ENCODE measurements at places on chromosomes 2 and 18.
A peak's percentile ranks its signal among the peaks of the same experiment; 100 is the strongest.

- no peak for ATAC-seq
- no peak overlapping the region for H3K27ac ChIP-seq
- H3K27me3 ChIP-seq = no peaks in the 10 kb centered on the region
- H3K4me3 ChIP-seq = no peak overlapping the region
These were observed 113.1 kb upstream of the FANCL start for GRCh38 chr2:58354230-58354629.

DNA sequence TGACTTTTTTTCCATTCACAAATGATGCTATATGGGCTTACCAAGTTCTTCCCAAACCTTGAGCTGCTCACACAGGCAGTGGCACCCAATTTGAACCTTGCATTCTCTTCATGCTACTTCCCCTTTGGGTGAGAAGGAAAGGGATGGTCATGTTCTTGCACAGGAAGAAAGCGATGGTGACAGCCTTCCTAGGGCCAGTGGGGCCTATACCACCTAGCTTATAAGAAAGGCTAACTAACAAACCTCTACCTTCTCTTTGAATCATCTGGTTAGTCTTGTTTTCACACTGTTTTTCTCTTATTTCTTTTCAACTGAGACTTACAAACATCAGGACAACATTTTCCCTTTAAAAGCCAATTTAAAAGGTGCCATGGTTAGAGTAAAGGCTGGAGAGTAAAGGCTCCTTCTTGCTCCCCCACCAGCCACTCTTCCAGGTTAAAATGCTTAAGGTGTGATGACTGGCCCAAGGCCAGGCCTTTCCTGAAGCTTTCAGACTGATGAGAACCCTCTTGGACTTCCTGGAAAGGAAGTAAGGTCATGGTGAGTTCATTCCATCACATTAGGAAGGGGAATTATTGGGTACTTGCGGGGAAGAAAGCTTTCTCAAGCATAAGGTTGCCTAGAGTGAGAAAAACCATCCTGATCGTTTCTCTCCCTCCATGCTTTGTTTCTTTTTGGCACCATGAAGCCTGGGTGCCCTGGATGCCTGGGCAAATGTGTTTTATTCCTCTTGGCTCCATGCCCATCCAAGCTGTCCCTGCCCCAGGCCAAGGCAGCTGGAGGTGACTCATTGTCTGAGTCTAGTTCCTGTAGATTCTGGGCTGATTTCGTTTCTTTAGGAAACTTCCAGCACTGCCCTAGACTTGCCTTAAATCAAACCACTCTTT lies 41.4 kb upstream of the ITGB6 start:
- H3K4me1 ChIP-seq = peaks cover 7% of the 10 kb centered on the region
- H3K36me3 ChIP-seq = no peaks in the 10 kb centered on the region
- no peak for ATAC-seq

GRCh38 chr2:13676269-13676668 lies 956.2 kb upstream of the LRATD1 start:
- H3K27ac ChIP-seq = no peak overlapping the region
- H3K36me3 ChIP-seq = no peaks in the 10 kb centered on the region
- no peaks in the 10 kb centered on the region for H3K4me1 ChIP-seq
- H3K4me3 ChIP-seq = no peak overlapping the region
- no peaks in the 10 kb centered on the region for H3K27me3 ChIP-seq

- peaks cover 93% of the 10 kb centered on the region for H3K27me3 ChIP-seq
- H3K36me3 ChIP-seq = no peaks in the 10 kb centered on the region
- H3K27ac ChIP-seq = no peak overlapping the region
- ATAC-seq = no peak
These were observed 24.1 kb downstream of the GPR35 start for GRCh38 chr2:240649331-240649730.

- H3K4me3 ChIP-seq = peak overlapping the region; percentile 55
- no peak overlapping the region for H3K27ac ChIP-seq
- H3K27me3 ChIP-seq = peaks cover 59% of the 10 kb centered on the region
These were observed 63.2 kb downstream of the GNAL start for GRCh38 chr18:11752116-11752911.

DNA sequence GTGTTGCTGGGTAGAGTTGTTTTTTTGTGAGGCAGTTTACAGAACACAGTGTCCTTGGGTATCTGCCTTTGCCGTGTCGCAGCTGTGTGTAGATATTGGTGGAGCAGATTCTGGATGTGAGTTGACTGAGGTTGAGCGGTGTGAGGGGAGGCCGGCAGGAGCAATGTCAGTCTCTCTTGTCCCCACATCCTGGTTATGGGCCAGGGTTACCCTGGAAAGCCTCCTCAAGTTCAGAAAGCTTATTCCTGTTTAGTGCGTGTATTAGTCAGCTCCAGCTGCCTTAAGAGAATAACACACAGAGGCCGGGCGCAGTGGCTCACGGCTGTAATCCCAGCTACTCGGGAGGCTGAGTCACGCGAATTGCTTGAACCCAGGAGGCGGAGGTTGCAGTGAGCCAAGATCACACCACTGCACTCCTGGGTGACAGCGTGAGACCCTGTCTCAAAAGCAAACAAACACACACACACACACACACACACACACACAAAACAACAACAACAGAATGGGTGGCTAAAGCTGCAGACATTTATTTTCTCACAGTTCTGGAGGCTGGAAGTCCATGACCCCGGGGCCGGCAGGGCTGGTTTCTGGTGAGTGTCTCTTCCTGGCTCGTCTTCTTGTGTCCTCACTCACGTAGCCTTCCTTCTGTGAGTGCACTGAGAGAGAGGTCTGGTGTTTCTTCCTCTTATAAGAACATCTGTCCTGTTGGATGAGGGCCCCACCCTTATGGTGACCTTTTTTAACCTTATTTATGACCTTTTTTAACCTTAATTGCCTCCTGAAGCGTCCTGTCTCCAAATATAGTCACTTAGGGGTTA lies 5.1 kb downstream of the NCK2 start:
- peak; percentile 46 for ATAC-seq
- H3K36me3 ChIP-seq = peaks cover 74% of the 10 kb centered on the region
- H3K4me1 ChIP-seq = peaks cover 84% of the 10 kb centered on the region
- peak overlapping the region; percentile 83 for H3K4me3 ChIP-seq

- H3K4me1 ChIP-seq = no peaks in the 10 kb centered on the region
- no peak overlapping the region for H3K27ac ChIP-seq
- H3K27me3 ChIP-seq = no peaks in the 10 kb centered on the region
- H3K36me3 ChIP-seq = no peaks in the 10 kb centered on the region
These were observed 66.2 kb downstream of the HNMT start for GRCh38 chr2:138030459-138030858.

- H3K4me1 ChIP-seq = no peaks in the 10 kb centered on the region
- no peak overlapping the region for H3K27ac ChIP-seq
- H3K36me3 ChIP-seq = peaks cover 43% of the 10 kb centered on the region
- H3K4me3 ChIP-seq = no peak overlapping the region
- no peak for ATAC-seq
These were observed 16.1 kb downstream of the SUPT7L start for GRCh38 chr2:27647289-27647688.

GRCh38 chr2:128596396-128597120 lies 277.9 kb upstream of the HS6ST1 start:
- H3K4me1 ChIP-seq = no peaks in the 10 kb centered on the region
- H3K4me3 ChIP-seq = no peak overlapping the region
- H3K27me3 ChIP-seq = peaks cover 7% of the 10 kb centered on the region

DNA sequence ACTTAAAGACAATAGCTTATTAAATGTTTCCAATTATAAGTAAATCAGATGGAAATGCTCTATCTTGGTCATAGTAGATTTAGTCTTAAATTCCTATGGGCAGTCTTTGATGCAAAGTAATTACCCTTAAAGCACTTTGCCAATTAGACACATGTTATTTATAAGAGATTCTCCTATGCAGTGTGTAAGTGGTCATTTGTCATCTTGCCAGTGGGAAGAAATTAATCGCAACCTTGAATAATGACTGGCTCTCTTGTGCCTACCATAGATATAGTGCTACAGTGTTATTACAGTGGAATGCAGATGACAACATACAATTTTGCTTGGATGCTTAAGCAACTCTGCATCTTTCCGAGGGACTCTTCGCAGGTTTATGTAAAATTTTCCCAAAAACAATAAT lies 311.0 kb upstream of the THUMPD2 start:
- no peaks in the 10 kb centered on the region for H3K36me3 ChIP-seq
- H3K27ac ChIP-seq = no peak overlapping the region
- no peak for ATAC-seq
- no peaks in the 10 kb centered on the region for H3K4me1 ChIP-seq
- H3K27me3 ChIP-seq = peaks cover 11% of the 10 kb centered on the region

GRCh38 chr2:23042216-23042906 lies 342.6 kb upstream of the KLHL29 start:
- no peaks in the 10 kb centered on the region for H3K4me1 ChIP-seq
- H3K27me3 ChIP-seq = no peaks in the 10 kb centered on the region
- H3K27ac ChIP-seq = no peak overlapping the region
- H3K36me3 ChIP-seq = no peaks in the 10 kb centered on the region
- no peak for ATAC-seq
- no peak overlapping the region for H3K4me3 ChIP-seq

DNA sequence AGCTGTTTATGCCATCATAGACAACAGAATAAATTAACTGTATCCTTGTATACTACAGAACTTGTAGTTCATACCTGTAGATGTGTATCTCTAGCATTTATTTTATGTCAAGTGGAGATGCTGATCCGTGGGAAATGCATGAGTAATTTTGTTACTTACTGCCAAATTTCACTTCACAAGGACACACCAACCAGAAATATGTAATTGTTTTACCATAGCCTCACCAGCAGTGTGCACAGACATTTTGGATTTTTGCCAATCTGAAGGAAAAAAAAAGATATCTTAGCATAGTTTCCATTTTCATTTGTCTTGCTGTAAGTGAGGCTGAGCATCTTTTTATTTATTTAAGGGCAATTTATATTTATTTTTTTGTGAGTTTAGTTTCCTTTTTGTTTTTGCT lies 265.1 kb upstream of the OSR1 start:
- peaks cover 8% of the 10 kb centered on the region for H3K27me3 ChIP-seq
- ATAC-seq = no peak
- H3K4me1 ChIP-seq = no peaks in the 10 kb centered on the region
- no peak overlapping the region for H3K27ac ChIP-seq
- no peak overlapping the region for H3K4me3 ChIP-seq

DNA sequence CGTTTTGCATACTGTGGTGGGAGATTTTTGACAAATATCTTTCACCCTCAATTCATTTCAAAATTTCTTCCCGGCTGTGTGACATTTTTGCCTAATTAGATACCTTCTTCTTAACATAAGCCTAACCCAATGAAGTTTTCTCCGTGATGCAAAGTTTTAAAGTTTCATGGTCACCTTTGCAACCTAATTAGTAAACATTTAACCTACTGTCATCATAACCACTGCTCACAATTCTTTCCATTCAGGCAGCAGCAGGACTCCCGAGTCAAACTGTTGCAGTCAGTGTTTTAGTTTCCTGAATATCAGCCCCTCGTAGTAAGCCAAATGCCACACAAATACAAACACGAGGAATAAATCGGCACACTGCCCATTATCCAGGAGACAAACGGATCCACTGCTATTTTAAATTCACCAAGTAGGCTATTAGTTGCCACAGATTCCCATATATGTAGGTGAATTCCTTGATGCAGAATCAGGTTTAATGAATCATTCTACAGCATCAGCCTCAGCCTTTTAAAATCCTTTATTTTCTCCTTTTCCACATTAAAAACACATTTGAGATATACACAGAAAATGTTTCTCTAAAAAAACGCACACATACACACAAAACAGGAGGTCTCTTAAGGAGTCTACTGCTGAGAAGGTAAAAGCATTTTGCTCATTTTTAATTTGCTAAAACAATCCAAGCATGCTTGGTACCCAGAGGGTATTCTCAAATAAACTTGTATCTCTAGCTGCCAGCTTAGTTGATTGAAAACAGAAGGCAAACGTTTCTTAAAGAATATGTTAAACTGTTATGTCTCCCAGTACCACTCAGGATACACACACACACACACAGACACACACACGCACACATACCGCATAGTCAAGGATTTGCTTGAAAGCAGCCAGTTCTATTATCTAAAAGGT lies 106.5 kb upstream of the KCTD1 start:
- H3K4me3 ChIP-seq = no peak overlapping the region
- H3K27me3 ChIP-seq = peaks cover 82% of the 10 kb centered on the region

DNA sequence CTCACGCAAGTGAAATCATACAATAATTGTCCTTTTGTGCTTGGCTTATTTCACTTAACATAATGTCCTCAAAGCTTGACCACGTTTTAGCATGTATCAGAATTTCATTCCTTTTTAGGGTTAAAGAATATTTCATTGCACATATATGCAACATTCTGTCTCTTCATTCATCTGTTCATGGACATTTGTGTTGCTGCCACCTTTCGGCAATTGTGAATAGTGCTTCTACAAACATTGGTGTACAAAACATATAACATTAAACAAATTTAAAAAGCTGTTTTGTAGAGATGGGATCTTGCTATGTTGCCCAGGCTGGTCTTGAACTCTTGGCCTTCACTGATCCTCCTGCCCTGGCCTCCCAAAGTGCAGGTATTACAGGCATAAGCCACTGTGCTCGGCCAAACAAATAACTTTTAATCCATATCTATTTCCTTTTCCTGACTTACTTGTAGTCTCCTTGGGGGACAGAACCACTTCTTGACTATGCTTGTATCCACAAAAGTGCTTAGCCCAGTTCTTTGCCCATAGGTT lies 209.3 kb downstream of the SLC4A3 start:
- no peak overlapping the region for H3K27ac ChIP-seq
- H3K27me3 ChIP-seq = no peaks in the 10 kb centered on the region
- H3K4me3 ChIP-seq = no peak overlapping the region
- H3K4me1 ChIP-seq = no peaks in the 10 kb centered on the region
- ATAC-seq = no peak
- H3K36me3 ChIP-seq = no peaks in the 10 kb centered on the region
